ENCODE measurements at places on chromosomes 3 and 15.

DNA sequence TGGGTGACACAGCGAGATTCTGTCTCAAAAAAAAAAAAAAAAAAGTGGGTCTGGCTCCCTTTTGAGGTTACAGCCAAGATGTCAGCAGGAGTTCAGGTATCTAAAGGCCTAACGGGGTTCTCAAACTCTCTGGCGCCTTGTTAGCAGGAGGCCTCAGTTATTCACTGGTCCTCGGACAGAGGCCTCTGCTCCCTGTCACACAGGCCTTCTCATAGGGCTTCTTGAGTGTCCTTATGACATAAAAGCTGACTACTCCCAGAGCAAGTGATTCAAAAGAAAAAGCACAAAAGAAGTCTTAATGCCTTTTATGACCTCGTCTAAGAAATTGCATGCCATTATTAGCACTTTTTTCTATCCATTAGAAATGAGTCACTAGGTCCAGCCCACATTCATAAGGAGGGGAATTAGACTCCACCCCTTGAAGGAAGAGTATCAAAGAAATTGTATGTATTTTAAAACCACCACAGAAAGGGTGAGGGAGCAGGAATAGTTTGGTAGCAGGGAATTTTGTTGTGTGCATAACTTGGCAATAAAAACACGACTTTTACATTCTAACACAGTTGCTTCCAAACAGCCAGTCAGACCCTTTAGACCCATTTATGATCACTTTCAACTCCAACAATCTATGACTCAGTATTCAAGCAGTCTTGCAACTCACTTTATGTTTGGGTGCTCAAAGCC lies 90.3 kb downstream of the MEX3B start:
- no peak for DNase-seq

DNA sequence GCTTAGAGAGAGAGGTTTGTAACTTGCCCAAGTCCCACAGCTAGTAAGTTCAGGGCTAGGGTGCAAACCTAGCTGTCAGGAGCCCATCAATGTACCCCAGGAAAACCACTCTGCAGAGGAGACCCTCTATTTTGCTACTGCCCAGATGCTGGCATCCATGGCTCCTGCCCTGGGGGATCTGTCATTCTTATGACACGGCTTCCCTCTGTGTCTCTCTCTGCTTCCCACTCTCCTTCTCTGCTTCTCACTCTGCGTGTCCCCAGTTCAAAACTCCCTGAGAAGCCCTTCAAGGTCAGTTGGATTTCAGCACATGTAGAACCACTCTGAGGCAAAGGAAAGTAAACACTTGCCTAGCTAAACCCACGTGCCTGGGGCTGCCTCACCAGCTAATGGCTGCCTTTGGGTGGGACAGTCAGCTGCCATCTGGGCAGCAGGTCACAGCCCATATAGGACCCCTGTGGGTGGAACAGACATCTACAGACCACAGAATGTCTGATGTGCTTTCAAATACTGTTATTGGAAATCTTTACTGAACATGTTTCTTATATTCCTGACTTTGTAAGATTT lies 29.4 kb upstream of the SLCO2A1 start:
- DNase-seq, result no peak

- no peak for DNase-seq
Measured at GRCh38 chr3:78857494-78858111, 910.2 kb downstream of the ROBO1 start.

GRCh38 chr15:73989001-73989798 lies 2.9 kb downstream of the STOML1 start:
- DNase-seq, result no peak

DNA sequence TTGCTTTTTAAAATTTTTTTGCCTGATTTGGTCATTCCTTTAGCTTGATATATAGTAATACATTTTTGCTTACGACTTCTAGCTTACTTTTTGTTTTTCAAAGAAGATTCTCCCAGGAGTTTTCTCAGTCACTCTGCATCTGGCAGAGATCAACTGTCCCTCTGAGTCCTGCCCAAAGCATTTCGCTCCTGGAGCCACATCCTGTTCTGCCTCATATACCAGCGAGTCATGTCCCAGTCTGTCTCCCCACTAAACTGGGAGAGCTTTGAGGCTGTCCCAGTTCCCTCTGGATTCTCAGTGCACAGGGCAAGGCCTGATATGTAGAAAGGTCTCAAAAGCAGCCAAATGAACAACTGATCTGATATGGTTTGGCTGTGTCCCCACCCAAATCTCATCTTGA lies 326.3 kb downstream of the ARRDC4 start:
- DNase-seq, result no peak

DNA sequence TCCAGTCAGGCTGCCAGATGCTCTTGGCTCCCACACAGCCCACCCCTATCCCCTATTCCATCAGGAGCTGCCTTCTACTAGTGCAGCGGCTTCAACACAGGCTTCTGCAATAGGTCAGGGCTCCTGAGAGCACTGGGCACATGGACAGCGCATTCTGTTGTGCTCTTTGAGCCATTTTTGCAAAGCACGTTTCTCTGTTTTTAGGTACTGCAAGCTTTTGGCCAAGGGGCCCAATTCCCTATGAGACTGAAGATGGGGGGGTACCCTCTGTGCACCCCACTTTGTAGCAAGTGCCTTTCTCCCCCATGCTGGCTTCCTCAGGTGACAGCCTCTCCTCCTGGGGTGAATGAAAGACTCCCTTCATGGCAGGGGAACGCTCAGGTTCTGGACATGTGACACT lies 31.2 kb downstream of the CHDH start:
- no peak for DNase-seq

- no peak for DNase-seq
Measured at GRCh38 chr15:48622237-48622636, 23.3 kb downstream of the FBN1 start.

- peak; percentile 72 for DNase-seq
Measured at GRCh38 chr15:66004618-66005262, 135.4 kb downstream of the RAB11A start.

DNA sequence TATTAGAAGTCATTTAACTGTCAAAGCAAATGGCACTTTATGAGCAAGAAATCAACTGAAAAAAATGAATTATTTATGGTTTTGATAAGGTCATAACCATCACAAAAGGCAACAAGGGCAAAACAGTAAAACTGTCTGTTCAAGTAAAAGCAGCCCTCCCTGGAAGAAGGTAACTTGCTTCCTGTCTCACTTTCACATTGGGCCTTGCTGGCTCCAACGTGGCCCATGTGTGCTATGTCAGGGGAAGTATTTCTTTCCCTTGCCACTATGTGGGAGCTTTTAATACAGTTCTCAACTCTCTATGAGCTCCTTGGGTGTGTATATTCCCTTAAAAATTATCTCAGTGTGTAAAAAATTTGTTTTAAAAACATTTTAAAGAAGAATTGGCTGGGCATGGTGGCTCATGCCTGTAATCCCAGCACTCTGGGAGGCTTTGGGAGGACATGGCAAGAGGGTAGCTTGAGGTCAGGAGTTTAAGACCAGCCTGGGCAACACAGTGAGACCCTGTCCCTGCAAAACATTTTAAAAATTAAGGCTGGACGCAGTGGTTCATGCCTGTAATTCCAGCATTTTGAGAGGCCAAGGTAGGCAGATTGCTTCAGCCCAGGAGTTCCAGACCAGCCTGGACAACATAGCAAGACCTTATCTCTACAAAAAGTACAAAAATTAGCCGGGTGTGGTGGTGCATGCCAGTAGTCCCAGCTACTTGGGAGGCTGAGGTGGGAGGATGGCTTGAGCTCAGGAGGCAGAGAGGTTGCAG lies 45.2 kb upstream of the TJP1 start:
- no peak for DNase-seq

DNA sequence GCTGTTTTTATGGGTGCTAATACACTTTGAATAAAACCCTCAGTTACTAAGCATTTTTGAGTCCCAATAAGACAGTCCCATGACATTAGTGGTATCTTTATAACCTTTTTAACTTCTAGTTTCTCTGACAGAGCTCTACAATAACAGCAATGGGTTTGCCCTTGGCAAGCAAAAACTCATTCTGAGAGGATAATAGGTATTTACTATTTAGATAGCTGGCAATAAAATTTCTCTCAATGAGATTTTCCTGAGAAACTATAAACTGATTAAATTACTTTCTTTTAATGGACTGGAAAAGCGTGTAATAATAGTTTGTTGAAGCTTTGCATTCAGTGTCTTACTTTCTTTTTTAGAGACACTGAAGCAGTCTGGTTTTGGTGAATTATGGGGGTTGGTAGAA lies 168.0 kb upstream of the MLF1 start:
- DNase-seq, result no peak

DNA sequence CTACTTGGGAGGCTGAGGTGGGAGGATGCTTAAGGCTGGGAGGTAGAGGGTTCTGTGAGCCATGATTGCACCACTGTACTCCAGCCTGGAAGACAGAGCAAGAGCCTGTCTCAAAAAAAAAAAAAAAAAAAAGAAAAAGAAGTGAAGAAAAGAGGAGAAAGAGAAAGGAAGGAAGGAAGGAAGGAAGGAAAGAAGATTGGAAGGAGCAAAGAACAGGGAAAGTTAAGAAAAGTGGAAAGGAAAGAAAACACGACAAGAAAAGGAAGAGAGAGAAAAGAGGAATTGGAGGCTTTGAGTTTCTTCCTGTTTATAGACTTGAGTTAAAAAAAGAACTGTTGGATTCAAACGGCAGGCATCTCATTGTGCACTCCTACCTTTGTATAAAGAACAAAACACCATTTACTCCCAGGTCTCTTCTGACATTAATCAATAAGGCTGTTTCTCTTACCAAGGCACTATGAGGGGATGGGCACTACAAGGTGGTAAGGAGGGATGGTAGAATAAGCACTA lies 73.5 kb downstream of the EDEM1 start:
- no peak for DNase-seq

- DNase-seq, result no peak
Measured at GRCh38 chr15:71071529-71071928, 43.7 kb upstream of the THSD4 start.

- peak; percentile 93 for DNase-seq
Measured at GRCh38 chr3:157104928-157105652, 54.9 kb downstream of the CCNL1 start.

GRCh38 chr3:18208856-18209255 lies 216.3 kb downstream of the SATB1 start:
- DNase-seq, result no peak

GRCh38 chr3:69563981-69564380 lies 175.3 kb upstream of the MITF start:
- no peak for DNase-seq

GRCh38 chr3:155154255-155154654 lies 74.1 kb downstream of the MME start:
- no peak for DNase-seq

DNA sequence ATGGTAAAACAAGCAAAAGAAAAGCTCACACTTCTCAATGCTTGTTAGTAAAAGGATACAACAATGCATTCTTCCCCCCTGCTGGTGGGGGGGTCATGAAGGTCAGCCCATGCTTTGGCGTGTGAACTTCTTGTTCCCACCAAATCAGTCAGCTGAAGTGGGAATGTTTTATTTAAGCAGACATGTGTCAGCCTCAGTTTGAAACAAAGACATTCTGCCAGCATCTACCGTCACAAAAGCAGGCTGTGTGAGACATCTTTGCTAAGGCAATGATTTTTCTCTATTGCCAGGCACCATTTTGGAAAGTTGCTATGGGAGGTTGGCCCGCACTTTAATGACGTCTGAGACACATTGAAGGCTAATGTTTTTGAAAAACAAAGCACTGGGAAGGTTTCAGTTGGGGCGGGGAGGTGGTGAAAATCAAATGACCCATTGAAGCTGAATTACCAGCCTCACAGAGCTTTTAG lies 206.6 kb downstream of the TLE3 start:
- DNase-seq, result no peak

GRCh38 chr15:71572452-71573053 lies 237.8 kb upstream of the NR2E3 start:
- no peak for DNase-seq

GRCh38 chr3:67291287-67292252 lies 293.5 kb downstream of the KBTBD8 start:
- no peak for DNase-seq

DNA sequence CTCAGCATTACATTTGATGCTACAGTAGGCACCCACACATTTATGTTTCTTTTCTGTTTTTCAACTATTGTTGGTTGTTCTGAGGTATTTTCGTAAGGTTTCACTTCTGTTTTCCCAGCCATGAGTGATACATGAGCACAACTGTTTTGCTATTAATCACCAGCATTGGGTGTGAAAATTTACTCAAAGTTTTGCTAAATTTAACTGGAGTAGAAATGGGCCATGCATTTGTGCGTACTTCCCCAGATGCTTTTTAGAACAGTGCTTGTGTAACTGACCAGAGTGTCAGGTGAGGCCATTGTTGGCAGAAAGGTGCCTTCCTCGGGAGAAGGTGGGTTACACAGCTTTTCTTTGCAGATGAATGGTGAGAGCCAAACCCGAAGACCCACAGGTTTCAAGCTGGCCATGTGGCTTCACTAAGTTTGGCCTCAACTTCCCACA lies 70.4 kb downstream of the ST6GAL1 start:
- peak; percentile 69 for DNase-seq

- DNase-seq, result no peak
Measured at GRCh38 chr15:80252121-80252518, at the start of gene CTXND1. Gene CTXND1 (minus strand): TSS chr15:80252213. CDS start chr15:80201949, 50,264 bp downstream.

GRCh38 chr15:85595804-85596536 lies 198.8 kb downstream of the KLHL25 start:
- no peak for DNase-seq

DNA sequence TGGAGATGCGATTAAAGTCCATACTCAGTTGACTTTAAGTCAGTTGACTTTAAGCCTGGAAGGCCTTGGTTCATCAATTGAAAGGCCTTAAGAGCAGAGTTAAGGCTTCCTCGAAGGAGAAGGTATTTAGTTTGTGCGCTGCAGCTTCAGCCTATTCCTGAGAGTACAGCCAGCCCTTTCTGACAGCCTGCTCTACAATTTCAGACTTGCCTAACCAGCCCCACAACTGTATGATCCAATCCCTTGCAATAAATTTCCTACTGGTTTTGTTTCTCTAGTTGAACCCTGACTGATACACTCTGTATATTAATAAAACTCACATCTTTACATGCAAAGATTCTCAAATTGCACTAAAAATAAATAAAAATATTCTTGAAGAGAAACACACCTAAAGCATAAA lies 66.1 kb upstream of the RORA start:
- no peak for DNase-seq

DNA sequence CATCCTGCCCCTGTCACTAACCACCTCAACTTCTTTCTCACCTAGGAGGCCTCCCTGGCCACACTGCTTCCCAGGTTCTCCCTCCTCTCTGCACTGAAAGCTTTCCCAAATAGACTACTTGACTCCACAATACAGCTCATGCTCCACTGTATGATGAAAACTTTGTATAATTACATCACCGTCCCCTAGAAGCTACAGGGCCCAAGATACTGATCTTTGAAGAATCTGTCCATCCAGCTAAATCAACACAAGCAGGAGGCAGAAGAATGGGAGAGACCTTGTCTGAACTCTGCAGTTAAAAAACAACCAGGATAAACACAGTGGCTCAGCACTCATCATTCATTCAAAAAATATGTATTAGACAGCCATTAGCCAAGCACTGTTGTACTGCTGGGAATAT lies 26.4 kb upstream of the RPS17 start:
- DNase-seq, result no peak

GRCh38 chr15:35496585-35496984 lies 49.4 kb downstream of the DPH6 start:
- no peak for DNase-seq

Data from RPMI8226 (cell line).